ENCODE measurements at places on chromosomes 7 and 10.

GRCh38 chr10:116593139-116593740 lies 2.5 kb downstream of the PNLIPRP1 start:
- no peak for DNase-seq

DNA sequence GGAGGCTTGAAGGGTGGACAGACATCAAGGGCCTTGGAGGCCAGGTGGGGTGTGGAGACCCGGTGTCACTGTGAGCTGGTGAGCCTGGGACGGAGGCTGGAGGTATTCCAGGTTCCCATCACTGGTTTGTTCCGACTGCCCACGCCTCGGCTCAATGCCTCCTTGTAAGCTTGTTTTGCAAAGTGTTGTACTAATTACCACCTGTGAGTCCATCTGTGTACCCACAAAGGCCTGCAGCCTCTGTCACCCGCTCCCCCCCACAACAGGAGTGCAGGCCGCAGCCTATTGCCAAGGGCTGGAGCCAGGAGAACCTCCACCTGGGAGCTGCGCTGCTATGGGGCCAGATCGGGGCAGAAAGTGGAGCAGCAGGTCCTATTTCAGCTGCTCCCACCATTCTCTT lies 521.8 kb upstream of the DPP6 start:
- no peak for DNase-seq

DNA sequence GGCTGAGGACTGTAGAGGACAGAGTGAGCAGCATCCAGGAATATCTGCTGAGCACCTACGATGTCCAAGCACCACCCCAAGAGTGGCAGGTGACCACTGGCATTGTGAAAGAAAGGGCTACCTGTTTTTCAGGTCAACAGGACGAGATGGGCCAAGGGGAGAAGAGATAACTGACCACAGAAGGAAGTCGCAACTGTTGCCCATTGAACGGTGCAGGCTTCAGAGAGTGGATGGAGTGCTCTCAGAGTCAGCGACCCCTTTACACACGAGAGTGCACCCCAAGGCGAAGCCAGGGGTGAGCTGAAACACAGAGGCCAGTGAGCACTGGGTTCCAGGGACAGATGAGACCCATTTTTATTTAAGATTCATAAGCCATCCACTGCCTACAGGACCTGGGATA lies 42.3 kb downstream of the HIPK2 start:
- DNase-seq, result no peak

- no peak for DNase-seq
These were observed 15.2 kb upstream of the NFE2L3 start for GRCh38 chr7:26136831-26137230.

DNA sequence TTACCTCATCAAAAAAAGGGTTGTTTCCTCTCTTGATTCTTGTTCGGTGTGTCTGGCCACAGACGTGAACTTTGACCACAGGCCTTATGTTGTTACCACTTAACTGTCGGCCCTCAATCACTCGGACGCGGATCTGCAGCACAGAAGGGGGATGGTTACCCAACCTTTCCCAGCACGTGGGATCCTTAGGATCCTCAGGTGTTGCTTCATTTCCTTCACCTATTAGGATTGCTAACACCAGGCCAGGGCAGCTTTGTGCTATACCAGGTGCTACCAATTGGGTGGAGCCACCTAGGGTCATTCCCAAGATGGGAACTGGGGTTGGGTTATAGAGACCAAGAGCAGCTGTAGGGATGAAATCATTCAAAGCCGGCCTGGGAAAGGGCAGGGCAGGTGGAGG lies 73.4 kb downstream of the MYOF start:
- no peak for DNase-seq

- no peak for DNase-seq
These were observed 31.2 kb upstream of the AOAH start for GRCh38 chr7:36755484-36755883.

GRCh38 chr10:62433181-62433692 lies 59.1 kb downstream of the ZNF365 start:
- DNase-seq, result no peak

GRCh38 chr7:94701555-94701973 lies 45.6 kb upstream of the SGCE start:
- no peak for DNase-seq

GRCh38 chr7:98826811-98827231 lies 43.0 kb downstream of the TMEM130 start:
- no peak for DNase-seq

GRCh38 chr10:117590101-117590875 lies 47.7 kb downstream of the EMX2 start:
- DNase-seq, result no peak

GRCh38 chr7:84249656-84250055 lies 55.1 kb upstream of the SEMA3A start:
- DNase-seq, result no peak

Measured in activated T-cell treated with anti-CD3 and anti-CD28 coated beads, Interleukin-2, amount 50 U/mL, for 1 hour (primary cell).